ENCODE measurements at places on chromosomes 7 and 10.

DNA sequence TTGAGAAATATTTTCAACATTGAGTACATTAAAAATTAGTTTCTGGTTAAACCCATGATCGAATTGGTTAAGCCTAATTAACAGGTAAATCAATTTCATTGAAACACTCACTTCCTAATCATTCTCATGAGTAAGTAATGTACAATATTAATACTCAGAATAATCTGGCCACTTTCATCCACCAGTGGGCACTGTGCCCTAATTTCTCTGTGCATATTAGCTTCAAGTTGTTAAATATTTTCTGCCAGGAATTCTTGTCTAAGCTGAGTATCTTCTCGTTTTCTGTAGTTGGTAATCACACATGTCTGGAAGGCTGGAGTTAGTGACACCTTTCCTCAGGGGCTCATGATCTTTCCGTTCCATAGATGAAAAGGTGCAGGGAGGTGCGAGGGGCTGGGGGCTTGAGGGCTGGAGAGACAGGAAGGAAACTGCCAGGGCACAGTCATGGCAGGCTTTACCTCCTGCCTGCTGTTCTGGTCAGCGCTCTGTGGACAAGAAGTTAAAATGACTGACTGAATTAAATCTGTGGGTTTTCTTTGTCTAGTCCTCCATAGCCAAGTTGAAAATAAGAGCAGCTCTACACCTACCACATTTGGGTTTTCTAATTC is 71.9 kb downstream of the WIPF3 start:
- DNase-seq, result no peak

DNA sequence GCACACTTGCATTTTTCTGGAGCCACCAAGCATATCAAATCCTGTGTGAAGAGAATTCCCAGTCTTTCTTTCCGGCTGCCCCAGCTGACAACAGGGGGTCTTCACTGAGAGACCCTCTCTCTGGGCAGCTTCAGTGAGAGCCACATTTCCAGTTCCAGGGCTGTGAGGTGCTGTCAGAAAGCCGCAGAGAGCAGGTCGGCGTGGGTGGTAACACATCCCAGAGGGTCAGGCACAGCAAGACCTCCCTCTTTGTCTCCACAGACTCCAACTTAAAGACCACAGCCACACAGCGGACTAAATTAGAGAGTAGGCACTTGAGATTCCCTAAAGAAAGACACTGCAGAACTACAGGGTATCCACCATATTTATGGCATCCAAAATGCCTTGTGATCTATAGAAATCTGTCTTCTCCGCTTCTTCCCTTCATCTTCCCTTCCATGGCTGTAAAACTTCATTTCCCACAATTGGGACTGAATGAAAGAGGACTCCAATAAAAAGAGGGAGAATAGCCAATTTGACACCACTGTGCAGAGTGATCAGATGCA is 116.0 kb upstream of the C7orf33 start:
- DNase-seq, result no peak

GRCh38 chr7:37411444-37412034 is 37.1 kb downstream of the ELMO1 start:
- DNase-seq, result no peak

DNA sequence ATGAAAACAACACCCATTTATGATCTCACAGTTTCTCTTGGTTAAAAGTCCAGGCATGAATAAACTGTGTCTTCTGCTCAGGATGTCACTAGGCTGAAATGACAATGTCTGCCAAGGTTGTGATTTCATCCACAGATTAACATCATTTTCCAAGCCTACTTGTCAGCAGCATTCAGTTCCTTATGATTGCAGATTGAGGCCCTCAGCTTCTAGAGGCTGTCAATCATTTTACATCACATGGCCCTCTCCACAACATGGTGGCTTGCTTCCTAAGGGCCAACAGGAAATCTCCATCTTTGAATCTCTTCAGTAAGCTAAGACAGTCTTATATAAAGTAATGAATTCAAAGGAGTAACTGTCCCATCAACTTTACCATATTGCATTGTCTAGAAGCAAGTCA is 377.6 kb downstream of the ANKRD7 start:
- no peak for DNase-seq

DNA sequence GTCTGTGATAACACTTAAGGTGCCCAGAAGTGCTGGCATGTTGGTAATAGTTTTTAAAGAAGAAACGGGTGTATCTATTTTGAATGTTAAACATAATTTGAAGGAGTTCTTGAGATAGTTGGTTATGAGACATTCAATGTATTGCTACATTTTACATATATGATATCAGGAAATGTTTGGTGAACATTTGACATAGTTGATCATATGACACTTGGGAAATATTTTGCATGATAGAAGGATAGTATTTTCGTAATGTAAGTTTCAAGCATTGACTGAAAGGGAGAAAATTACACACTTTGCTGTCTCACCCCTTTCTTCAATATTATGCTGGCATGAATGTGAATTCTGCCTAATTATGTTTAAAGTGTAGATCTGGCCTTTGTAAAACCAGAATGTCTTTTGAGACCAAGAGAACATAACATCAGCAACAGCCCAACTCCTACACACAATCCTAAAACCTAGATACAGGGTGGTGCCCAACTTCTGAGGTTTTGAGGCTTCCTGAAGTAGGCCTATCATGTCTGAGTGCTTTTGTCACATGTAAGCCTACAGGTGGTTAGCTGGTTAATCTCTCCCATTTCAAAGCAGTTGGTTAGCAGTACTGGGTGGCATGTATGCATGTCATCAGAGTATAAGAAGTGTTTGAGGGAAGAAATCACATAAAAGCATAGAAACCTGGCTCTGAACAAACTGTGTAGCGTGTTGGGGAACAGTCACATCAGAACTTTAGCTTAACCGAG is 2.1 kb downstream of the ADD3 start:
- peak; percentile 89 for DNase-seq

GRCh38 chr10:78952030-78952429 is 116.7 kb upstream of the ZMIZ1 start:
- DNase-seq, result no peak

GRCh38 chr10:60314069-60314940 is 75.4 kb downstream of the ANK3 start:
- DNase-seq, result no peak

DNA sequence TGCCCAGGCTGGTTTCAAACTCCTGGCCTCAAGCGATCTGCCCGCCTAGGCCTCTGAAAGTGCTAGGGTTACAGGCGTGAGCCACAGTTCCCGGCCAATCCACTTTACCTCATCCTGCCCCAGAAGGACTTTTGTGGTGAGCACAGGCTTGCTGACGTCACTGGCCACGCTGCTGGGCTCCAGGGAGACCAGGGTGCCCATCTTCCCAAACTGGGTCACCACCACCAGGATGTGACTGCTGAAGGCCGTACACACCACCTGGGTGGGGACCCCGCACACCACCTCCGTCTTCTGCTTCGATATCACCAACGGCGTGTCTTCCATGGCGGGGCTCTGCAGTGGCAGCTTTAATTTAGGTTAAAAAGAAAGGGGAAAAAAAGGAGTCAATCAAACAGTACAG is 816 bp downstream of the PSMG3 start:
- peak; percentile 31 for DNase-seq

DNA sequence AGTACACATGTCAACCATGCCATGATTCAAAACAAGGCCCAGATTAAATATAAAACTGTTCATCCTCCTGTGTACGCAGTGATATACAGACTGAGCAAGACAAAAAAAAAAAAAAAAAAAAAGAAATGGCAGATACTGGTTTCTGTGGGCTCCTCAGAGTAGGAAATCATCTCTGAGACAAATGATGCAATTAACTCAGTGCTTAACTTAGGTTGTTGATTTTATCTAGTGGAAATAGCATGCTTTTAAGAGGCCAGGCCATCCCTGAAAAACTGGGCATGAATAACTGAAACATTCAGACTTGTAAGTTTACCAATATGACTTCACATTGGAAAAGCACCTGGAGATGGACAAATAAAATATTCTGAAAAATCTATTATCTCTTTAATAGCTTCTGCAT is 69.0 kb downstream of the DKK1 start:
- no peak for DNase-seq

DNA sequence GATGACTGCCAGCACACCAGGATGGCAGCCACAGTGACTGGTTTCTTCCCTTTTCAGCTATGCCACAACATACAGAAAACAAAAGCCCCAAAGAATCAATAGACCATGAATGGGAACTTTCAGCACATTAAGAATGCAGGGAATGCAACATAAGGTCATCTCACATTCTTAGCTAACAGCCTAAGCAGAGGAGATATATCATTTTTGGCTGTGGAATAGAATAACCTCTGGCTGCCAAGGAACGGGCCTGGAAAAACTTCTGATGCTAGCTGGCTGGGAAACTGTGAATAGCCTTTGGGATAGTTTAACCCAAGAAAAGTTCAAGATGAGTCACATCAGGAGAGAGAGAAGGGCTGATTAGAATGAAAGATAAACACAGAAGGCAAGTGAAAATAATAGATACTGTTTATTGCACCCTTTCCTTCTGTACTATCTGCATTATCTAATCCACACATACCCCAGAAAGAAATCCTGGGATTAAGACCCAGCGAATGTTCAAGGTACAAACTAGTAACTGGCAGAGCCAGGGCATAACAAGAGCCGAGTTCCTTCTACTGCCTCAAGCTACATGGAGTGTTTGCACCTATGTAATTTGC is 169.2 kb downstream of the SEMA3A start:
- no peak for DNase-seq

DNA sequence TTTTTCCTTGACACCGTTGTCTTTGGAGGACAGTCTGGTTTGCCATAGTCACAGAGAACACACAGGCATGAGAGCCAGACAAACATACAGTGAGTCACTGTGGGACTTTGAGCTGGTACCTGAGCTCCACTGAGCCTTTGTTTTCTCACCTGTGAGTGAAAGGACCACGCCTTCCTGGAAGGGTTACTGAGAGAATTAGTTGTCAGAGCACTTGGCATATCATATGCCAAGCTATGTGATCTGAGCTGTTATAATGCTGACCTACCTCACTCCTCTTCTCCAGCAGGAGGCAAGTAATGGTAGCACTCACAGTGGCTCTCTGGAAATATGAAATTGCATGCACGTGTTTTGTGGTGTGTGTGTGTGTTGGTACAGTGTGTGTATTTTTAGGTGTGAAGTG is 59.7 kb downstream of the CXCL12 start:
- no peak for DNase-seq

- no peak for DNase-seq
These were observed 13.3 kb upstream of the MIOS start for GRCh38 chr7:7553386-7553785.

DNA sequence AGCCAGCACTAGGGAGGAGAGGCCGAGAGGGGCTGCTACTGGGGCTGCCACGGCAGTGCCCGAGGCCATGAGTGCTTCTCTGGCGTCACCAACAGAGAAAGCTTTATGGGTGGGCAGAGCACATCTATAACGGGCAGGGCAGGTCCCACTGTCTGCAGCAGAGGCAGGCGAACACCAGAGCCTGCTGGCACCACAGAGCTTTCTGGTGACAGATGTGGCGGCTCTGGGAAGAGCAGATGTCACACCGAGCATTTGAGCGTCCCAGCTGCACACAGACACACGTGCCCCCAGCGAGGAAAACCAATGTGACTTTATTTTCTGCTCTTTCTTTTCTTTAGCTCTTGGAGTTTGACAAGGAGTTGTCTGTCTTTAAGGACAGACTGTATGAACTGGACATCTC is 20.5 kb downstream of the NKX6-2 start:
- no peak for DNase-seq

- DNase-seq, result no peak
These were observed 57.9 kb upstream of the FAM133B start for GRCh38 chr7:92648067-92648466.

DNA sequence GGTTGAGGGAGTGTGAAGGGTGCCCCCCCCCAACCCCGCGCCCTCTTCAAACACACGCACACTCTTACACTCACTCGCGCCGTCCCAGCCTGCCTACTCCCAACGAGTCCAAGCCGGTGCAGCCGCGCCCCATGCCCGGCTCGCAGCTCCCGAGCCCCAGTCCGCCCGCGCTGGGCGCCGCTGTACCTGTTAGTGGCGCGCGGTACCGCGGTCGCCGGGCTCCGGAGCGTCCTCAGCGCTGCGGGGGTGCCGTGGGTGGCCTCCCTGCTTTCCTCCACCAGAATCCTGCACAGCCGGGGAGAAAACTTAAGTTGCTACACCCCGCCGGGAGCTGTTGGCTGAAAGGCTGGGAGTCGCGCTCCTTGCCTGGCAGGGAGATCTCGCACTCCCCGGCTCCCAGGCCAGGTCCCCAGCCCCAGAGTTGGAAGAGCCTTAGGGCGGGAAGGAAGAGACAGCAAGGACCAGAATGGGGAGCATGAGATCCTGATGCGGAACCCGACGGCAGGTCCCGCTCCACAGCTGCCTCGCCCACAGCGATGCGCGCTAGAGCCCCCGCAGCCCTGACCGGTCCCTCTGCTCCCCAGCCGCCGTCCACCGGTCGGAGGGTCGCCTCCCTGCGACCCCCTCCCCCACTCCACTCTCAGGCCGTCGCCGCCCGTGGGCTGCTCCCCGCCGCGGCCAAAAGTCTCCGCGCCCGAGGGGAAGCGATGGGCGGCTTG is 863 bp downstream of the ST8SIA6 start:
- DNase-seq, result peak; percentile 30

- no peak for DNase-seq
These were observed 722.1 kb upstream of the CELF2 start for GRCh38 chr10:10295537-10295936.

GRCh38 chr7:119175911-119176627 is 951.6 kb downstream of the ANKRD7 start:
- no peak for DNase-seq

DNA sequence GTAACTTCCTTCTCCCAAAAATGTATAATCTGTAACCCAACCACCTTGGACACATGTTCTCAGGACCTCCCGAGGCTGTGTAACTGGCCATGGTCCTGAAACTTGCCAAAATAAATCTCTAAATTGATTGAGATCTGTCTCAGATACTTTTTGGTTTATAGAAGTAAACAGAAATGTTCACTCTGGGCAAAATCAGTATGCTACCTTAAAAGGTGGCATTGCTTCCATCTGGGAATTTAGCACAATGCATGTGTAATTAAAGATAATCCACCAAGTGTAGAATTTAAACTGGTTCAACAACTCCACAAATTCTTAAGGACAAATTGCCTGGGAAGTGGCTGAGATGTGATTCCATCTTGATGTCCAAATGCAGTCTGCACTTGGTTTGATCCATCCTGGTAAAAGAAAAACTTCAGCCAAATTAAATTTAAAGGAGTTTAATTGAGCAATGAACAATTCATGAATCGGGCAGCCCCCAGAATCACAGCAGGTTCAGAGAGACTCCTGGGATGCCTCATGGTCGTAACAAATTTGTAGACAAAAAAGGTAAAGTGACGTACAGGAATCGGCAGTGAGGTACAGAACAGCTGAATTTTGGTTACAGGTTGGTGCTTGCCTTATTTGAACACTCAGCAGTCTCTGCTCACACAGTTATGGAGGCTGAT is 102.6 kb upstream of the PFKP start:
- DNase-seq, result no peak

DNA sequence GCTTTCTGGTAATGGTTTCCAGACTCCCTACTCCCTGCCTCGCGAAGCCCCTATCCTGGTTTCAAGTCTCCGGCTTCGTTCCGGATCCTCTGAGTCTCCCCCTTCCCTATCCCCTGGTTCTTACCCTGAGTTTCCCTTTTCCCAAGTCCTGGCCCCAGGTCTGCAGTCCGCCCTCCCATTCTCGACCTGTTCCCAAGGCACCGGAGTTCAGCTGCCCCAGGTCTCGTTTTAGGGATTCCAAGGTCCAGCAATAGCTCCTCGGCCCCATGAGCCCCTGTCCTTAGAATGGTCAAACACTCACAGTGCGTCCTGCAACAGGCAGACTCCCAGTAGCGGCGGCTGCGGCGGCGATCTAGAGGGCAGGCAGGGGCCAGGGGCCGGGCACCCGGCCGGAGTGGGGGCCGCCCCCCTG is 274 bp downstream of the PITX3 start:
- no peak for DNase-seq

- no peak for DNase-seq
These were observed 44.2 kb downstream of the JAZF1 start for GRCh38 chr7:28136420-28136819.

GRCh38 chr7:14639329-14639728 is 263.2 kb downstream of the DGKB start:
- no peak for DNase-seq
